Suppressor macrophage treated with lipopolysaccharide for 4 hours (primary cell): ENCODE measurements at places on chromosomes 7 and 10.

- DNase-seq: no peak
Observed at GRCh38 chr10:101229266-101230182, at the start of gene LBX1. Gene LBX1, minus strand, starts transcription at chr10:101229463. Its CDS starts 648 bp downstream, at chr10:101228815.

- peak; percentile 21 for DNase-seq
Observed at GRCh38 chr10:131726076-131726880, 174.5 kb upstream of the PPP2R2D start.

- no peak for DNase-seq
Observed at GRCh38 chr7:1787241-1787640, 117.2 kb downstream of the ELFN1 start.

GRCh38 chr10:122640921-122641320, 58.7 kb downstream of the C10orf120 start:
- no peak for DNase-seq

DNA sequence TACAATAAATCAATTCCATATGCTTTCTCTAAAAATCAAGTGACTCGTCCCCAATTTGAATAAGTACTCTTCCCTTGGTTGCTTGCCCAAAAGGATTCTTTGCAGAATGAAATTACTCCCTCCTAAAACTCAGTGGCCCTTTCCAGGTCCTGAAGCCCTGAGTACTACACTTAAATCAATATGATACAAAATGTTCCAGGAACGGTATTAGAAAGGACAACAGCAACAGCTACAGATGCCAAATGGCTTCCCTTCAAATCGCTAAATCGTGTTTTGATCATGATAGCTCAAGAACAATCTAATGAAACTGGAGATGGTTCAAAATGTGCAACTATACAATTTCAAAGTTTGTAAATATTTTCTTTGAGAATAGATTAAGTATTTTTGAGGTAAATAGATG, 59.4 kb downstream of the TPK1 start:
- DNase-seq: no peak

DNA sequence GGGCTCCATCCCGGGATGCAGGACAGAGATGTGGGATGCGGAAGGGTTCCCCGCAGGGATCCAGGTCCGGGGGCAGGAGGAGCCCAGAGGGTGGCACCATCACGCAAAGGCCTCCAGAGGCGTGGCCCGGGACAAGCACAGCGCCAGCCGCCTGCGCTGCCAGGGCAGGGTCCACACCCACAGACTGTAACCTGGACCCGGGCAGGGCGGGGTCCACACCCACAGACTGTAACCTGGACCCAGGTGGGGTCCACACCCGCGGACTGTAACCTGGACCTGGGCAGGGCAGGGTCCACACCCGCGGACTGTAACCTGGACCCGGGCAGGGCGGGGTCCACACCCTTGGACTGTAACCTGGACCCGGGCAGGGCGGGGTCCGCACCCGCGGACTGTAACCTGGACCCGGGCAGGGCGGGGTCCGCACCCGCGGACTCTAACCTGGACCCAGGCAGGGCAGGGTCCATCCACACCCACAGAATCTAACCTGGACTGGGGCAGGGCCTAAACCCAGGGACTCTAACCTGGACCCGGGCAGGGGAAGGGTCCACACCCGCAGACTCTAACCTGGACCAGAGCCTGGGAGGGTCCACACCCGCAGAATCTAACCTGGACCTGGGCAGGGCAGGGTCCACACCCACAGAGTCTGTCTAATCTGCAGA, 37.5 kb upstream of the SUN1 start:
- no peak for DNase-seq

- DNase-seq: no peak
Observed at GRCh38 chr10:129962031-129962871, 1.8 kb downstream of the EBF3 start.

- no peak for DNase-seq
Observed at GRCh38 chr10:44292390-44293002, 92.4 kb downstream of the CXCL12 start.

- DNase-seq: no peak
Observed at GRCh38 chr7:121322460-121322859, 6.3 kb upstream of the WNT16 start.

DNA sequence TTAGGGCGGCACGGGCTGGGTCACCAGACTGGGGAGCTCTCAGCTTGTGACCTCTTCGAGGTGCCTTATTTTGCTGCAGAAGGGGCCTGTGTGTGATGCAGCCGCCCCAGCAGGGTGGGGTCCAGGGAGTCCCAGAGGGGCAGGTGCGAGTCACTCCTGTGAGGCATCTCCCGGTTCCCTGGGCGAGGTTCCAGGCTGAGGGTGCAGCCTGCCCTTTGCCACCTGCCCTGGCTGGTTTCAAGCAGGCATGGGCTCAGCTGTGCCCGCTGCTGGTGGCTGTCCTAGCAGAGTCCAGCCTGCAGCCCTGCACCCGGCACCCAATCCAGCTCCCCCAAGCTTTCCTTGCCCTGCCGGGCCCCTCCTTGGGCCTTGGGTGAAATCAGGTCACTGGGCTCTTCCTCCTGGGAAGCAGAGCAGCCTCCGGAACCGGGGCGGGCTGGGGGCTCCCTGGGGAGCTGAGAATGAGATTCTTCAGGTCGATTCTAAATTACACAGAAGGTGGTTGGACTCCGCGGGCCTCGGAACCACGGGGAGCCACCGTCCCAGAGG, 64.8 kb downstream of the PWWP2B start:
- no peak for DNase-seq

- no peak for DNase-seq
Observed at GRCh38 chr7:38280707-38281106, 7.3 kb upstream of the TARP start.

DNA sequence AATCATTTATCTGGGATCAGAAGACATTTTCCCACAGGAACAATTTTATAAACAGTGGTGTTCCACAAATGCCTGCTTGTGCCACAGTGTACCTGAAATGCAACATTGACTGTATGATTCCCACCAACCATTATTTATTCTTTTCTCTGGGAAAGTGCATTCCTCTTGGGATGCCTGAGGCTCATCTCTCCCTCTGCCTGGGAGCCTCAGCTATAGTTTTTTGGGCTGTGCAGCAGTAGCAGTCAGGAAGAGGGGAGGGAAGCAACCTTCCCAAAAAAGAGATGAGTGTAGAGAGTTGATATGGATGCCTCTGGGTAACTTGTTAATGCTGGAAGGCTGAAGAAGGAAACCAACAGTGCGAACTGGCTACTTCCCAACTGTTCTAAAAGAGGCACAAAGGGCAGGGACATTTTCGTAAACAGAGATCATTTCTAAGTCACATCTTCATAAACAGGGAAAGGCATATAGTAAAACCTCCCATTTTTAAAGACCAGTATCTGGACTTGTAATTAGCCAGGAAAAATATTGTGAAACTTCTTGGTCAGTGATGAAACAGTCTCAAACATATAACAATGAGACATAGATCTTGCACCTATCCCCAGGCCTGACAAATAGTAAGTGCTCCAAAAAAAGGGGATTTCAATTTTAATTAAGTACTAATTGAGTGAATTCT, 1.4 kb upstream of the CALD1 start:
- DNase-seq: no peak

GRCh38 chr10:130363051-130363450, 226.9 kb downstream of the GLRX3 start:
- DNase-seq: no peak

DNA sequence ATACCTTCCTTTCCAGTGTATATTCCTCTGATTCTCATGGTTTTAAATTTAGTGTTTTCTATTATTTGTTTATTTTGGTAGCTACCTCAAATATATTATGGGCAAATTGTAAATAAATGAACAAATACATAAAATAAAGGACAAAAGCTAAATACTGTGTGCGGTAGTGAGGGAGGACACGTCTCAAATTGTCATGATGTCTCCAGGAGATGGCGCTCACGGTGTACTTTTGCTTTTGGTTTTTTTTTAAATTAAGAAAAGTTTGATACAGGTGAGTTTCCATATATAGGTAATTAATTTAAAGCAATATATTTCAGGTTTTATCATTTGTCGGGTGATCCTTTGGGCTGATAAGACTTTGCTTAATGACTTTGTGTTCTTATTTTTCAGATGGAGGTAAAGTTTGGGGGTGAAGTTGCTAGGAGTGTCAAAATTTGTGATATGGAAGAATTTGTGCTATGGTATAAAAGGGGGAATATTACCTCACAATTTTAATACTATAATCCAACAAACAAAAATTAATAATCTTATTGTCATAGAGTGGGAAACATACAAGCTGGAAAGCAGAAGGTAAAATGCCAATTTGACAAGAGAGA, 68.4 kb upstream of the TMEM229A start:
- peak; percentile 15 for DNase-seq

- no peak for DNase-seq
Observed at GRCh38 chr7:150716939-150717338, 526 bp downstream of the GIMAP1 start.

- no peak for DNase-seq
Observed at GRCh38 chr7:22116451-22117030, 170.8 kb upstream of the CDCA7L start.

DNA sequence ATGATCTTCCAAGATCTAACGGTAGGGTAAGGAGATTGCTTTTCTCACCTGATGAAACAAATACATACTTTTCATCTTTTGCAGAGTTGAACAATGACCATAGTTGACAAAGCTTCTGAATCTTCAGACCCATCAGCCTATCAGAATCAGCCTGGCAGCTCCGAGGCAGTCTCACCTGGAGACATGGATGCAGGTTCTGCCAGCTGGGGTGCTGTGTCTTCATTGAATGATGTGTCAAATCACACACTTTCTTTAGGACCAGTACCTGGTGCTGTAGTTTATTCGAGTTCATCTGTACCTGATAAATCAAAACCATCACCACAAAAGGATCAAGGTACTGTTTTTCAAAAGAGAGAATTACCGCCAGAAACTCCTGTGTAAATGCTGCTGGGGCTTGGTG, 79.9 kb downstream of the ANKRD61 start:
- no peak for DNase-seq

GRCh38 chr10:63197344-63198092, 64.4 kb downstream of the NRBF2 start:
- DNase-seq: no peak

DNA sequence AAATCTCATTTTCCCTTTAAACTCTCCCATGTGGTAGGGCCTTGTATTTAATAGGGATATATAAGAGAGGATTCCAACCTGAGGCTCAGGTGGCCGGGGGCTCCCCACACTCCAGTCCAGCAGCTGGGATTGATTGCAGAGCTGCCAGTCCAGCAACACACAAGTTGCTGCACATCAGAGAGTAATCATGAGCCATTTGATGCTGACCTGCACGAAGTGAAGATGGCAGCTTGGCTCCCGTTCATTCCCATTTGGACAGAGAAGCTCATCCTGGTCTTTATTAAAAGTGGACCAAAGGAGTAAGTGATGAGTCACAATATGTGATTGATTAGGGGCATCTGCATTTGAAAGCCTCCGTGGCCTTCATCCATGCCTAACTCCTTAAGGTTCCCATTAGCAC, 202.4 kb downstream of the PLXNA4 start:
- DNase-seq: no peak

DNA sequence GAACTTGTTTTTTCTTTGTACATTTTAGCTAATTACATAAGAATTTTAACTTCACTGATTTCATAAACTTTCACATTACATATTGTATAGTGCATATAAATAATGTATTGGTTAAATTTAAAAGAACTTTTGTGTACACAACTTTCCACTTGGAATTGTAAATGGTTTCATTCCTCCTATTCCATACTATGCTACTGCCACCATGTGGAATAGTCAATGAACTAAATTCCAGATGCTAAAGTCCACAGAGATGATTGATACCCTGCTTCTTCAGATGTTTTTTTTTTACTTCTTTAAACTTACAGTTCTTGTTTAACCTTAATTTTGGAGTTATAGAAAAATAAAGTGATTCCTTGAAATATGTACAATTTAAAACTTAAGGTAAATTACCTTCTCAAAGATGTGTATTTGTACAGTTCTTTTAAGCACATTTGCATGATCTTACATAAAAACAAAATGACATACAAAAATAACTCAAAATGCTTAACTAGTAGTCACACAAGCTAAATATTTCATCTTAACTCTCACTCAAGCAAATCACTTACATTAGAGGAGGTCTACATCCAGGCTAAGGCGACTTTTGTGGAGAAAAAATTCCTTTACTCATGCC, 247.6 kb upstream of the HGF start:
- DNase-seq: peak; percentile 21

- DNase-seq: no peak
Observed at GRCh38 chr10:77603534-77603927, 34.1 kb downstream of the KCNMA1 start.

GRCh38 chr10:36332926-36333325, 690.8 kb upstream of the FZD8 start:
- DNase-seq: no peak

DNA sequence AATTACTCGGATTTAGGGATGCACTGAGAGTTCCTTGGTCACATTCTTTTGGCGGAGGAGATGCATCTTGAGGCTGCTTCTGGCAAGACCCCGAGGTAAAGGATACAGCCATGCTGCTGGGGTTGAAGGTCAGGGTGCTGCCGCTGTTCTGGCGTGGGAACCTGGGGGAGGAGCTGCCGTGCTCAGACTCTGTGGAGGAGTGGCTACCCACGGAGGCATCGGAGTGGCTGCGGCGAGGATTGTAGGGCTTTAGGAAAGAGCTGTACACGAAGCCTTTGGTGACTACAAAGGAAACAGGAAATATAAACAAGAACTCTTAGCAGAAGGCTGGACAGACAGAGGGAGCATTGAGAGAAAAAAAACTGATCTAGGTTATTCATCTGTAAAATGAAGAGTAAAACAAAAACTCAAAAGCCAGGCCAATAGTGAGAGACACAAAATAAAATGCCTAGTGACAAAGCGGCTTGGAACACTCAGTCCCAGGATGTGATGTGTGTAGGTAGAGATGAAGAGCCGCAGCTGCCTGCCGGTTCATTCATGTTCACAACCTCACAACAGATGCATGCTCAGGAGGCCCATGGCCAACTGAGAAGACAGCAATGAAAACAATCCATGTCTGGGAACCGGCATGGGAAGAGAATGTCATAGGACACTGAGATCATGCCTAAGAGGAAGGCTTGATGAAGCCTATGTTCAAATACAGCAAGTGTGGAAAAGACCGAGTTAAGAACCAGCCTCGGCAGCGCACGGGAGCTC, 97.8 kb downstream of the ABCC2 start:
- no peak for DNase-seq

DNA sequence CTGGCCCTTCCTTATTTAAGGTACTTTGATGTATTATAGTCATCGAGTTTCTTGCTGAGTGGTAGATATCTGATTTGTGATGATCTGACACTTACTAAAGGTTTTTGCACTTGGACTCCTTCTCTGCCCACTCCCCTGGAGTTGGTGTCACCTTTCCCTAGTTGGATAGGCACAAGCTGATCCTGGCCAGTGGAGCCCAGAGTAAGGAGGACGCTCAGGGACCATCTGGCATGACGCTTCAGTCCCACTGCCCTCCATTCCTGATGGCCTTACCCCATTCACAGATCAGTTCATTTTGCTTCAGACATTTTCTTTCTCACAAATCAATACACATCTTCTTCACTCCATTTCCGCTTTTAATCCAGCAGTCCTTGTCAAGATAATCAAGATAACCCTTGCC, 20.1 kb downstream of the ASB15 start:
- DNase-seq: no peak

GRCh38 chr7:30502470-30503251, 2.0 kb downstream of the GGCT start:
- DNase-seq: peak; percentile 15
